ENCODE measurements at places on chromosomes 7 and 10. TPM values are rescaled to one million over a fixed set of nuclear protein-coding genes. Genes with fewer than 3 reads are reported as not detected.

DNA sequence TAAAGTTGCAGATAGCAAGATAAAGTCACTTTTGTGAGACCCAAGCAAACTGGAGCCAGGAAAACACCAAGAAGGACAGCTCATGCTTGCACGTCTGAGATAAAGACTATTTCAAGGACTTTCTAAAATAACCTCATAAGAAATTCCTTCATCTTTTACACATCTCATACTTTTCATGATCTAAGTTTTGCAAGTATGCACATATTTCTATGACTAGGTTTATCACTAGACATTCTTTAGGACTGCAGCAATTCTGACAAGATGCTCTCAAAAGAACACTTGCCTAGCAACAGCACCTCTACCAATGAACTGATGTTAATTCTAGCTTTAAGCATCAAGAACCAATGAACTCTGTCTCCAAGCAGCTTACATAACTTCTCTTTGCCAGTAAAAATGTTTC lies 457.6 kb downstream of the SEMA3D start:
- no peak for DNase-seq

Gene NPM3
- 8.4 TPM for total RNA-seq

Gene NKX2-3
- not detected for total RNA-seq

DNA sequence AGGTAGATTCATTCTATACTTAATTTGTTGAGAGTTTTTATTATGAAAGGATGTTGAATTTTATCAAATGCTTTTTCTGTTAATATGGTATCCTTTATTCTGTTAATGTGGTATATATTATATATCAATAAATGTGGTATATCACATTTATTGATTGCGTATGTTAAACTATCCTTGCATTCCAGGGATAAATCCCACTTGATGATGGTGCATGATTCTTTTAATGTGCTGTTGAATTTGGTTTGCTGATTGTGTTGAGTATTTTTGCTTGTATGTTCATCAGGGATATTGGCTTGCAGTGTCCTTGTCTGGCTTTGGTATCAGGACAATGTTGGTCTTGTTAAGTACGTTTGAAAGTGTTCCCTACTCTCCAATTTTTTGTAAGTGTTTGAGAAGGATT lies 11.9 kb downstream of the LRMDA start:
- DNase-seq = no peak

Gene EFCAB10
- not detected for total RNA-seq

Gene GATA3
- 1.1 TPM for total RNA-seq

DNA sequence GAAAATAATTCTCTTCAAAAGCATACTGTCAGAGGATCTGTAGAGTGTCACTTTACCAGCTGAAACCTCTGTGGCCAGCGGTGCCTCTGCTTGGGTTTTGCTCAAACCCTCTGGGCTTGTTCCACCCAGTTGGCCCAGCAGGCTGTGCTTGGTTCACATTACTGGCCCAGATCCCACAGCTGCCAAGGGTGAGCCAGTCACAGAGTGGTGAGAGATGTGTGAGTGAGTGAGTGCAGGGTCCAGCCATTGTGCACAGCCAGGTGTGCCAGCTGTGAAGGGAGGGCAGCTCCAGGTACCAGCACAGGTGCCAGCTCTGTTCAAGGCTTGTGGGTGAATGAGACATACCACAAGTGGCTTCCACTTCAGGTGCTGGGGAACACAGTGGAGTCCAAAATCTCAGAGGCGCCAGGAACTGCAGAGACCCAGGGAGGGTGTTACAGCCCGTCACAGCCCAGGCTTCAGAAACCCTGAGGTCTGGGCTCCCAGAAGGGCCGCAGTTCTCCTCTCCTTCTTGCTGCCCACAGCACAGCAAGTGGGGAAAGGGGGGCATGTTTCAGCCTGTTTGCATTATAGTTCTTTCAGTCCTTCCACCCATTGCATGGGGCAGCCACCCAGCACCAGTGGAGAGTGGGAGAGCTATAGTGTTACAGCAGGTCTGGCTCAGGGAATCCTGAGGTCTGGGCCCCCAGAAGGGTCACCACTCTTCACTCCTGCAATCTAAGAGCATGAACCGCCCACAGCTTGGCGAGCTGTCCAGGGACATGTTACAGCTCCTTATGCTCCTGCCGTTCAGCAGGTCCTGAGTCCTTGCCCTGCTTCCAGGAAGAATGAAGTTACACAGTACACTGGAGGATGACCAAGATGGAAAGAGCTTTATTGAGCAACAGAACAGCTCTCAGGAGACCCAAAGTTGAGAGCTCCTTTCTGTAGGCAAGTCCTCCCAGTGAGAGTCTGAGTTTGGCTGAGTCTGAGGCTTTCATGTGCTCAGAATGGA lies 931.7 kb upstream of the SORCS1 start:
- peak; percentile 50 for DNase-seq

GRCh38 chr10:86960003-86960862 lies 1.8 kb downstream of the SNCG start:
- peak; percentile 66 for DNase-seq

GRCh38 chr7:26006426-26006825 lies 145.6 kb upstream of the NFE2L3 start:
- no peak for DNase-seq

Gene OR6V1
- total RNA-seq = not detected

- DNase-seq = no peak
Observed at GRCh38 chr10:91352760-91353159, 57.4 kb upstream of the HECTD2 start.

DNA sequence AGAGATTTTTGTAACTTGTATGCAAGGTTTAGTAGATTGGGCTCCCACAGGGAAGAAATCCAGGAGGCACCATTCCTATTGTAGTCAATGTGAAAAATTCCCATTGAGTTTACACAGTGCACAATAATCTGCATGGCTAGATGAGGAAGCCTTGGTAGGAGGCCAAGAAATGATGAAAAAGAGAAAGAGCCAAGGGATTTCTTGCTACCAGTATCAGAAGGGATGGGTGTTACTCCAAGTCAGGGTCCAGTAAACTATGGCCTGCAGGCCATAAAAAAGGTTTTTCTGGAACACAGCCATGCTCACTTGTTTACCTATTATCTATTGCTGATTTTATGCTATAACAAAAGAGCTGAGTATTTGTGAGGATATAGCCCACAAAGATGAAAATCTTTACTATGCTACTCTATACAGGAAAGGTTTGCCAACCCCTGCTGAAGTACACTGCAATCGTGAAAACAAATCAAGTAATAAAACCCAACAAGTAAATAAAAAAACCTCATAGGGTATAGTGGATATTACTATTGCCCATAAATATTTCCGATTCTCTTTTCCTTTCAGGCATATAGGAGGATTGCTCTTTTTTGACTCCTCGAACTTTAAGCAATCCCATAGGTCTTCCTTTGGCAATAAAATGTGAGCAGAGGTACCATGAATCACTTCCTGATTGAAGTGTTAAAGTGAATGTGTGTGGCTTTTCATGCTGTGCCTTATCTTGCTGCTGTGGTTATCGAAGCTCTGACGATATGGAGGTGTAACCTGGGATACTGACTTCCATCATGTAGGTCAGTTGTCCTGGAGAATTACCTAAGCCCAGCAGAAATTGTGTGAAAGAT lies 256.3 kb upstream of the MAGI2 start:
- DNase-seq = no peak

GRCh38 chr7:130970696-130971095 lies 236.7 kb upstream of the KLF14 start:
- DNase-seq = no peak

GRCh38 chr7:103751311-103751880 lies 238.1 kb downstream of the RELN start:
- no peak for DNase-seq

DNA sequence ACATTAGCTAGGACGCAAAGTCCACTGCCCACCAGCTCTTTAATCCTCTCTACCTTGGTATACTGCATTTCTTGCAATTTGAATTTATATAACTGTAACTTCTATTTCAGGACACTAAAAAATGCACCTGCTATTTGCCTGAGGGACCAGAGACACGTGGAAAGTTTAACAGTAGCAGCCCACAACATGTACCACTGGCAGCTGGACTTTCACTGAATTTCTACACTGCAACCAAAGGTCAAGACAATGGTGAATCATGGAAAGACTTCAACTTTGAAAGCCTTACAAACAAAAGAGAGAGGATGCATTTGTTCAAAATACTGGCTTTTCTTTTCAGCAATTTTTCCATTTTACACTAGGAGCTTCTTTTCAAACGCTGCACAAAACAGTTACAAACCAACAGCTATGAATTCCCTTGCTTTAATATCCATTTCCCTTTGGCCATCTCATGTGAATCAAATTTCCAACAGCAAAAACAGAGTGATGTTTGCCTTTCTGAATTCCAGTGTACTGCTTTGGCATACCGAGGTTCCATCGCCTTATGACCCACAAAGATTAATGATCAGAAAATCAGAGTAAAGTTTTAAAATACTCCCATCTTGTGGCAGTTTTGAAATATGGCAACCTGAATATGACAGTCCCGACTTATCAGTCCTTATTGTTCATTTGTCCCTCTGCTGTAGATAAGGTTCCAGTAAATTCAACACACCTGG lies 29.9 kb upstream of the HNRNPH3 start:
- DNase-seq = no peak

DNA sequence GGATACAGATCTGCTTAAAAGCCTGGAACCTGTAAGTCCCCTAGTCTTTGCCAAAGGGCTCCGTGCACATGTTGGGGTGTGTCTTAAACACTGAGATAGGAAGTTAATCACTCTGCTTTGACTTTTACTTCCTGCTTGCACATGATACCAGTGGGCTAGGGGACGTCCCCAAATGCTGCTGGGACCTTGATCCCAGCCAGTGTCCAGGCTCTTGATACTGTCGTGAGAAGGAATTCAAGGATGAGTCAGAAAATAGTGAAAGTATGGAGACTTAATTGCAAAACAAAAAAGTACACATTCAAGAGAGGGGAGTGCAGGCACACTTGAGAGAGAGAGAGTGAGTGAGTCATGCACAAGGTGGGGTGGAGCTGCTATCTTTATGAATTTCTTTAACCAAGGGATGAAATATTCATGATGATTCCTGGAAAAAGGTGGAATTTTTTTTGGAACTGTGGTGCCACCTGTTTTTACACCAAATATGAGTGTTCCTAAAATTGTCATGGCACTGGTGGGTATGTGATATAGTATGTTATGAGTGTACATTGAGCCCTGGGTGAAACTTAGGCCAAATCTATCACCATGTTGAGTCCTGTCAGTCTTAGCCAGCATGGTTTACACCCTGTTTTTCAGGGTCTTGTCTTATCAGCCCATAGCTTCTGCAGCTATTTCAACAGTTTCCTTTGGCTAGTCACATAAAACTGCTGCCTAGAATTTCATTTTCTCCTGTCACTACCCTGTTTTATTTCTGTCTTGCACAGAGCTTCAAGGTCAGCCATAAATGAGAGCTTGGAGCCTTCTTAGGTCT lies 88.3 kb upstream of the CYP26C1 start:
- DNase-seq = no peak

GRCh38 chr7:63028376-63029206 lies 970.1 kb upstream of the ZNF722 start:
- no peak for DNase-seq

Gene NPC1L1
- total RNA-seq = not detected

Gene ADAM12
- total RNA-seq = 0.35 TPM

Gene SPDYE1
- total RNA-seq = not detected

- no peak for DNase-seq
Observed at GRCh38 chr7:7639421-7639820, 1.1 kb upstream of the UMAD1 start.

DNA sequence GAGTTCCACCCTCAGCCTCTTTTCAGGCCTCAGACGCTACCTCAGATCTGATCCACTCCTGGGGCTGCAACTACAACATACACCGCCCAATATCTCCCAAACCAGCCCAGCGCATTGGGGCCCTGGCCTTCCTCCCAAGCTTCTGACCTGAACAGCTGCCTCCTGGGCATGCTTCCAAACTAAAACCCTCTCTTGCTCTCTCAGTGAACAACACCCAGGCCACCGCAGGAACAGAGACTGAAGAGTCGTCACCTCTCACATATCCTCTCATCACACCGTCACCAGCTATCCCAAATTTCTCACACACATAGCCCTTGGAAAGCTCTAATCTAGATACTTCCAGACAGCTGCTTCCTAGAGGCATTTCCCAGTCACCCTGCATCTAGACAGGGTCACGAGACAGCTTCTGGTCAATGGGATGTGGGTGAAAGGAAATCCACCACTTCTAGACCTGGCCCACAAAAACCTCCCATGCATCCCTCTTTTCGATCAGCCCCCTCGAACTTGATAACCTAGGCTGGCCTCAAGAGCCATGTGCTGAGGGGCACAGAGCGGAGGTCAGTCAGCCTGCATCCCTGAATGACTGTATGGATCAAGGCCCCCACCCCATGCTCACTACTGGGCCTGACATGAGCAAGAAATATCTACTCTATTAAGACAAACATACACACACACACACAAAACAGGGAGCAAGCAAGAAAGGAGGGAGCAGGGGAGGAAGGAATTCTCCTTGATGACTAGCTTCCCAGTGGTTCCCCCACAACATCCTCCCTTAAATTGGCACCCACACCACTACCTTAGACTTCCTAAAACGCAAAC lies 1.8 kb downstream of the PARP12 start:
- peak; percentile 72 for DNase-seq

Gene ANXA11
- total RNA-seq = 405 TPM

DNA sequence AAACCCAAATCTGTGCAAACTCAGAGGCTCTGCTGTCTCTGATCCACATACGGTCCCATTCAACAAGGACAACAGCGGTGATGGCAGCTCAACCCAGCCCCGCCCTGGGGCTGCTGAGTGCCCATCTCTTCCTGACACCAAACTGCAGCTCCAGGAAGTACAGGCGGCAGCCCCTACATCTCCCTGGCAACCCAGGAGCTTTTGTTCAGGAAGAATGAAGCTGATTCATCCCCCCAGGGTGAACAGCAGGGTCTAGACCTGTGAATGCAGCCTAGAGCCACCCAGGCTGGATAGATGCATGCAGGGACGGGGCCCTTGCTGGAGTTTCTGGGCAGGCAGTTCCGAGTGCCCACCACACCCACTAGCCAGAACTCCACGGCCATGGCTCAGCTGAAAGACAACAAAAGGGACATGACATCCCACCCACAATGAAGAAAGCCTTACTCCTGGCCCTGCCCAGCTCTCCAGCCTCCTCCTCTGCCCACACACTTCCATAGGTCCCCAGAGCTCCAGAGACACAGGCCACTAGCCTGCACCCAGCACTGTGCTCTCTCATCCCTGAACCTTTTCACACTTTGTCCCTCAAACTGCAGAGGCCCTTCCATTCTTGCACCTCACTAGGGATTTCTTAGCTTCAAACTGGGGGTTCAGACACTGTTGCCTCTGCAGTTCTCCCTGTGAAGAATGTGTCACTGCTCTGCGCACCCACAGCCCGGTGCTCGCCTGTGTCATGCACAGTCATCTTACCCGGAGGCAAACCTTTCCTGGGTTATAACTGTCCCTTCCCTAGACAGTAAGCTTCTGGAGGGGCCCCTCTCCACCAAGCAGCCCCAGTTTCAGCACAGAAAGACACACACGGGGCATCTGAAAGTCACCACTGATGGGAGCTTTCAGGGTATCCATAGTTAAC lies 99.1 kb downstream of the GRID1 start:
- DNase-seq = no peak

Measured in left ventricle myocardium superior (tissue), 1 donor.